Tibial nerve (tissue), 4 donors: ENCODE measurements at places on chromosomes 4 and X. TPM values are rescaled to one million over a fixed set of nuclear protein-coding genes. Genes with fewer than 3 reads are reported as not detected.

TENM3 gene
- 60.5 TPM for total RNA-seq

GRCh38 chrX:39883666-39884065, 214.1 kb downstream of the BCOR start:
- no peaks in the 10 kb centered on the region for H3K4me1 ChIP-seq
- H3K27me3 ChIP-seq, result no peaks in the 10 kb centered on the region
- DNase-seq, result no peak

- H3K36me3 ChIP-seq, result no peaks in the 10 kb centered on the region
- no peak overlapping the region for H3K27ac ChIP-seq
- H3K4me1 ChIP-seq, result no peaks in the 10 kb centered on the region
- no peak for DNase-seq
These were observed 46.4 kb downstream of the SGMS2 start for GRCh38 chr4:107870916-107871786.

DNA sequence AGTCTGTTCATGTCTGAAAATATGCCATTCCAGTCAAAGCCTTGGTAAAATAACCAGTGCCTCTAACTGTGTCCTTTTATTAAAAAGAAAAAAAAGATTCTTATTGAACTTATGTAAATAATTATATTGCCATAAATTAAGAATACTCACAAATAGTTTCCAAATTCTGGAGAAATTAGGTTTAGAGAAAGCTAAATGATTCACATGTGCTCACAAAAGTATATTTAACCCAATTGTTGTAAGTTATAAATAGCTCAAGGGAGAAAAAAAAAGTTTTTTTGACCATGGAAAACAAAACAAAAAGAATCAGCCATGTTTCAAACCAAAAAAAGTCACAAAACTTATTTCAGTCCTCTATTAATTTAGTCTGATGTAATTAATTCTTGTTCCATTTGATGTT, 25.3 kb upstream of the HERC6 start:
- no peaks in the 10 kb centered on the region for H3K4me1 ChIP-seq
- H3K4me3 ChIP-seq, result no peak overlapping the region

DNA sequence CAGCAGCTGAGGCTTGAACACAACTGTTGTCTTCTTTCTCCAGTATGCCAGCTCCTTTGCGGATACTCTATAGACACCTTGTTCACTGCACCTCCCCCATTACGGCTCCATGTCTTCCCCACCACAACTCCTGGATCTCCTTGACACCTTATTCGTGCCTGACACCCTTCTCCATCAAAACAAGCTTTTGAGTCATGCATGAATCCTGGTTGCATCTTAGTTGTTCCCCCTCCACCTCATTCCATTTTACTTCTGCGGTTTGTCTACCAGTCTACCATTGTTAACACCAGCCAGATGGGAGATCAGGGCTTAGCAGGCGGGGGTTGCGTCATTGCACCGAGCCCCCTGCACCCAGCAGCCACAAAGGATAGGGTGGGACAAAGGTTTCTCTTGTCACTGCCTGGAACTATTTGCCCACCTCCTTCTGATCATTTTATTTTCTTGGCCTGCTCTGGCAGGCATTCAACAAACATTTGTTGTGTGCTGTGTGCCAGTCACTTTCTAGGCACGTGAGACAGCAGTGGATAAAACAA, 2.0 kb upstream of the CDK16 start:
- H3K27ac ChIP-seq, result peak overlapping the region; percentile 68
- H3K27me3 ChIP-seq, result no peaks in the 10 kb centered on the region
- no peak for DNase-seq
- H3K4me1 ChIP-seq, result peaks cover 17% of the 10 kb centered on the region
- no peak overlapping the region for H3K4me3 ChIP-seq

- H3K36me3 ChIP-seq, result no peaks in the 10 kb centered on the region
- DNase-seq, result no peak
- H3K27ac ChIP-seq, result no peak overlapping the region
- no peaks in the 10 kb centered on the region for H3K4me1 ChIP-seq
These were observed 99.2 kb upstream of the ARSJ start for GRCh38 chr4:114078636-114079035.

EREG gene
- not detected for total RNA-seq

DNA sequence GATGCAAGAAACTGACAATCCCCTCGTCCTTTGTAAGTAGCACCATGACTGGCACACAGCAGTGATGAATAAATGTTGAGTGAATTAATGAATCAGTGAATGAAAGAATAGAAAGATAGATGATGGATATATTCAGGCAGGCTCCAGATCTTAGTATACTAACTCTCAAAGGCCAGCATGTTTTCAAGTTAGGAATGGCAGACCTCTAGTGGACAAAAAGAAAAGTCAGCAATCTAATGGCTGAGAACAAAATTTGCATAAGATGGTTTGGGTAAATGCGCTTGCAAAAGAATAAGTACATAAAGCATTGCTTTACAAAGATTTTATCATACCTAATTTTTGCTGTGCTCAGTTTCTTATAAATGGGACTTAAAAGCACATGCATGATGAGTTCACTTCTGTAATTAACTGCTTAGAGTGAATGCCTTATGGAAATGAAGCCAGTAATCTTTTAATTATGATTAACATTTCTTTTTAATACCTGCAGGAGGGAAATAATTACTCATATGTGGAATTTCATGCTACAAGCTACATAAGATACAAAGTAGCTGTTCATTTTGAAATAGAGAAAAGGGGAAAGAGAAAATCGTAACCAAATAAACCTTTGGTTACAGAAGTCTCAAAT, 126.9 kb upstream of the GPRIN3 start:
- no peaks in the 10 kb centered on the region for H3K27me3 ChIP-seq
- no peak overlapping the region for H3K4me3 ChIP-seq
- no peaks in the 10 kb centered on the region for H3K4me1 ChIP-seq
- H3K36me3 ChIP-seq, result no peaks in the 10 kb centered on the region
- no peak for DNase-seq
- no peak overlapping the region for H3K27ac ChIP-seq

IDS gene
- 118 TPM for total RNA-seq

DNA sequence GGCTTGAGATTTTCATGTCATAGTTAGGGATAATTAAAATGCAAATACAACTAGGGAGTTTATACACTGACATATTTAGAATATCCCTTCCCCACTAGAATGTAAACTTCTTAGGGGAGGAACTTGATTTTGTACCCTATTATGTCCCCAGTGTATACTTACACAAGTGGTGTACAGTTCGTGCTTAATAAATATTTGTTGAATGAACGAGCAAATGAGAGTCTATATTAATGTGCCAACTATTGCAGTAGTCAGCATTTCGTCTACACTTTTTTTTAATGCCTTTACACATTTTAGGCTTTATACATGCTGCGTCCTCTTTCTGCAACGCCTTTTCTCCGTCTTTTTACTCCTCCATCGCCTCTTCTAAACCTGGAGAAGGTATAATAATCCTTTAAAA, 8.4 kb upstream of the MOB1B start:
- no peak overlapping the region for H3K4me3 ChIP-seq
- no peaks in the 10 kb centered on the region for H3K36me3 ChIP-seq
- DNase-seq, result no peak
- no peaks in the 10 kb centered on the region for H3K4me1 ChIP-seq
- no peak overlapping the region for H3K27ac ChIP-seq
- no peaks in the 10 kb centered on the region for H3K27me3 ChIP-seq

DNA sequence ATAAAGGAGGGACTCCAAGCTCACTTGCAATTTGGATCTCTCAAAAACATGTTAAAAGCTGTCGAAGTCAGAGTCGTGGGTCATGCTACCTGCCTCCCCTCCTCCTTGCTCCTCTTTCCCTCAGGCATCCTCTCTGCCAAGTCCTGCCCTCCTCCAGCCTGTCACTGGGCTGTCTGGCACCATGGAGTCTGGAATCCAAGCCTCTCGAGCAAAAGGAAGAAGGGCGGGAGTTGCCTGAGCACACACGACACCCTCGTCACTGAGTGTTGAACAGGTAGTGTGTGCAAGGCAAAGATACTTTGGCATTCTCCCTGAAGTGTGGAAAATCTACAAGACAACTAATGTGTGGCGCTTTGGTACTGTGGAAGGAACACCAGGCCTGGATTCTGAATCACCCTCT, 62.2 kb downstream of the HAUS3 start:
- H3K36me3 ChIP-seq, result no peaks in the 10 kb centered on the region
- no peak overlapping the region for H3K4me3 ChIP-seq
- no peaks in the 10 kb centered on the region for H3K27me3 ChIP-seq
- no peaks in the 10 kb centered on the region for H3K4me1 ChIP-seq
- no peak overlapping the region for H3K27ac ChIP-seq

- no peak overlapping the region for H3K4me3 ChIP-seq
- no peaks in the 10 kb centered on the region for H3K27me3 ChIP-seq
- DNase-seq, result no peak
These were observed 895 bp upstream of the OPN1LW start for GRCh38 chrX:154142950-154143745.

AGTR2 gene
- total RNA-seq, result not detected

GRCh38 chr4:189765301-189765700, 175.4 kb upstream of the FRG1 start:
- H3K36me3 ChIP-seq, result no peaks in the 10 kb centered on the region
- no peaks in the 10 kb centered on the region for H3K27me3 ChIP-seq
- H3K4me1 ChIP-seq, result no peaks in the 10 kb centered on the region
- DNase-seq, result no peak
- H3K27ac ChIP-seq, result no peak overlapping the region

DNA sequence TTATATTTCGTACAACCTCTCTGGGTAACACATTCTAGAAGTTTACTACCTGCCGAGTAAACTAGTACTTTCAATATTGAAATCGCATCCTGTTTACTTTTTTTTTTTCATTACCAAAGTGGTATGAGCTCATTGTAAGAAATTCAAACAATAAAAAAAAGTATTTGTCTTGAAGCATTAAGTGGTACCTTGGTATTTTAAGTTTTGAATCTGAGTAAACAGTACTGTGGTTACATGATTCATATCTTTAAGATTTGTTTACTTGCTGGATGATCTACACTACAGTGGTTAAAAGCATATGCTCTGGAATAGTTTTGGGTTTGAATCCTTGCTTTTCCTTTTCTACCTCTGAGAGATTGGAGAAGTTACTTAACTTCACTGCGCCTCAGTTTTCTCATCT, 3.8 kb upstream of the MMGT1 start:
- no peaks in the 10 kb centered on the region for H3K36me3 ChIP-seq
- DNase-seq, result no peak
- no peak overlapping the region for H3K27ac ChIP-seq
- no peaks in the 10 kb centered on the region for H3K4me1 ChIP-seq

PAGE1 gene
- total RNA-seq, result not detected

DNA sequence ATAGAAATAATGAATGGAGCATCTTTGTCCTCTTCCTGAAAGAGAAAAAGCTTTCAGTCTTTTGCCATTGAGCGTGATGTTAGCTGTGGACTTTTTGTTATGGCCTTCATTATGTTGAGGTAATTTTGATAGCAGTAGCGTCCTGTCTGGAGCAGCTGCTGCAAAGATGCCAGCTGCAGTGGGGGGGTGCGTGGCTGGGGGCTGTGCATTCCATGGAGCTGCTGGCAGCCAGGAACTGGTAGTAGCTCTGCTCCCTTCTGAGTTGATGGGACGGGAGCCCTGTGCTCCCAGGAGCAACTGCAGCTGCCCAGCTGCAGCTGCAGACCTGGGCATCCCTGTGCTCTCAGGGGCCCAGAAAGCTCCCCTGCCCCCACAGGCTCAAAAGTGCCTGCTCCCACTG, 50.4 kb downstream of the CCDC160 start:
- no peak overlapping the region for H3K27ac ChIP-seq
- H3K4me3 ChIP-seq, result no peak overlapping the region

DNA sequence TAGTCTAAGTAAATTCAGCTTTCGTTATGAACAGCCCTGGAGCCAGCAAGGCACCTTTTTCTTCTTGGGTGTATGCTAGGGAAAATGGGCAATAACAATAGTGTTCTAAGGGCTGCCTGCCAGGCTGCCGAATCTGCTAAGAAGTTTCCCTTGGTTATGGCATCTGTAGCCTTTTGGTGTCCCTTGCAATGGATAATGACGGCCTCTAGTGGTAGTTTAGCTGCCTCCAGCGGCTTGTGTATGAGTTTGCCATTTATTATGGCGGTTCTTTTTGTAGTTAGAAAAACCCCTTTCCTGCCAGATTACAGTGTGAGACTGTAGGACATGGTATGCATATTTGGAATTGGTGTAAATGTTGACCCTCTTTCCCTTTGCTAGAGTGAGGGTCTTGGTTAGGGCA, 78.9 kb upstream of the SPIN4 start:
- H3K36me3 ChIP-seq, result no peaks in the 10 kb centered on the region
- no peak overlapping the region for H3K4me3 ChIP-seq
- H3K27me3 ChIP-seq, result no peaks in the 10 kb centered on the region
- H3K27ac ChIP-seq, result no peak overlapping the region
- no peak for DNase-seq

IQCM gene
- not detected for total RNA-seq

GRCh38 chr4:160848901-160849760, 1314.7 kb downstream of the FSTL5 start:
- H3K27ac ChIP-seq, result no peak overlapping the region
- H3K4me1 ChIP-seq, result no peaks in the 10 kb centered on the region
- H3K4me3 ChIP-seq, result no peak overlapping the region
- H3K27me3 ChIP-seq, result no peaks in the 10 kb centered on the region
- H3K36me3 ChIP-seq, result no peaks in the 10 kb centered on the region
- no peak for DNase-seq

DNA sequence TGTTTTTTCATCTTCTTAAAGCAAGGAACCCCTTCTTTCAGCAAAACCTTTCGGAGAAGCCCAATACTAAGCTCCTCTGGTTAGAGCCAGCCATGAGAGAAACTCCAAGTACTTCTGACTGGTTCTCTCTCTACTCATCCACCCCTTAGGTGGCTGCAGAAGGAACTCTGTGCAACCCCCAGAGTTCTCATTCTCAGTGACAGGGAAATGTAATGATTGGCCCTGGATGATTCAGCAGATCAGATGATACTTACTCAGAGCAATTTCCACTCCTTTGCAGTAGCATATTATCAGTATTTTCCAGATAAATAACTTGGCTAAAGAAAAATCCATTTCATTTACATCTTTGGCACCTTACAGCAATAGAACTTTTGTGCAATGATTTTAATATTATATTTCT, 3.2 kb downstream of the SPP1 start:
- H3K4me1 ChIP-seq, result peaks cover 6% of the 10 kb centered on the region
- H3K4me3 ChIP-seq, result no peak overlapping the region
- DNase-seq, result no peak
- H3K36me3 ChIP-seq, result no peaks in the 10 kb centered on the region
- peak overlapping the region; percentile 15 for H3K27ac ChIP-seq
- no peaks in the 10 kb centered on the region for H3K27me3 ChIP-seq

DNA sequence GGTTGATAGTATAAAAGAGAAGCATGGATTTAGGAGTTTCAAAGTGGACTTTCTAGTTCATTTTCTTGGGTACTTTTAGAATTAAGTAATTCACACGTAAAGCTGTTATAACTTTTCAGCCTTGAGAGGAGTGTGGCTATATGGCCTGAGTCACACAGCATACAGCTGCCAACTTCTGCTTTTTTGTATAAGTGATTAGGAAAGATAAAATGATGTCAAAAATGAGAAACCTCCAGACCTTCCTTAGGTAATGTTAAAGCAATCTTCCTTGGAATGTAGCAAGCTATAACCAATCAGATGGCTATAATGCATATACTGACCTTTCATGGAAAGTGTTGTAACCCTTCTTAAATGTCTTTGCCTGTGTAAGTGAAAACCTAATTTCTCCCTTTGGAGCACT, 39.2 kb downstream of the RAB40AL start:
- H3K36me3 ChIP-seq, result no peaks in the 10 kb centered on the region
- H3K4me1 ChIP-seq, result no peaks in the 10 kb centered on the region
- H3K27ac ChIP-seq, result no peak overlapping the region
- H3K27me3 ChIP-seq, result no peaks in the 10 kb centered on the region
- H3K4me3 ChIP-seq, result no peak overlapping the region
- DNase-seq, result no peak

SORBS2 gene
- total RNA-seq, result 135 TPM

GRCh38 chr4:184957446-184958115, 60.7 kb upstream of the HELT start:
- H3K4me1 ChIP-seq, result no peaks in the 10 kb centered on the region
- no peak overlapping the region for H3K27ac ChIP-seq
- no peak overlapping the region for H3K4me3 ChIP-seq
- no peaks in the 10 kb centered on the region for H3K27me3 ChIP-seq
- no peaks in the 10 kb centered on the region for H3K36me3 ChIP-seq
